ENCODE measurements at places on chromosomes 6 and 20.

DNA sequence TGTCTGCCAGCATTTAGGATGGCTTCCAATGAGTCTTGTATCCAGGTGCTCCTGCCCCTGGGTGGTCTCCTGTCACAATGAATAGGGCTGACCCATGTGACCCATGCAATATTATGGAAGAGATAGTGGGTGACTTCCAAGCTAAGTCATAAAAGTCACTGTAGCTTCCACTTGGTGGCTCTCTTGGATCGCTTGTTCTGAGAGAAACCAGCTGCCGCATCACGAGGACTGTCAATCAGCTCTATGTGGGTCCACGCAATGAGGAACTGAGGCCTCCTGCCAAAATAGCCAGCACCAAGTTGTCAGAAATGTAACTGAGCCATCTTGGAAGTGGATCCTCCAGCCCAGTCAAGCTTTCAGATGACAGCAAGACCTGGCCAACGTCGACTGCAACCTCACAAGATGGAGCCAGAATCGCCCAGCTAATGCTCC is 14.9 kb upstream of the MATN4 start:
- peak; percentile 80 for DNase-seq

DNA sequence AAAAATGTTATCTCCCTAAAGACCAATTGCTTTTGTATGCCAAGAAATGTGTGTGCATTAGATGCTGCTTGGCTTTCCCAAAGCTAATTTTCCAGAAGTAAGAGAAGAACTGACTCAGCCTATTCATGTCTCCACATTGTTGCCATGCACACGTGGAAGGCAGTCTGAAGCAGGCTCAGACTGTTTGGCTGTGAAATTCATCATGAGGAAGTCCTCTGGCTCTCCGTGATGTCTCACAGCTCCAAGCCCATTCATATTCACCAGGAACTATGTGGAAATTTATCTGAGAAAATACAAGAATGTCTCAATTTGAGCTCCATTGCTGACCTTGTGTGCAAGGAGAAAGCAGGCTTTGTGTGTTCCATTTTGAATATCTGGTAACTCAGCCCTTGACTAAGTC is 1022.2 kb upstream of the GJE1 start:
- DNase-seq: no peak

- no peak for DNase-seq
These were observed 10.0 kb downstream of the KIF16B start for GRCh38 chr20:16563066-16563806.

GRCh38 chr6:97198046-97198565 is 84.9 kb downstream of the MMS22L start:
- no peak for DNase-seq

- DNase-seq: no peak
These were observed 214.8 kb upstream of the CEP162 start for GRCh38 chr6:84442208-84442607.

GRCh38 chr6:43718387-43719105 is 31.0 kb upstream of the MRPS18A start:
- DNase-seq: no peak
